ENCODE measurements at places on chromosomes 13 and 19.

DNA sequence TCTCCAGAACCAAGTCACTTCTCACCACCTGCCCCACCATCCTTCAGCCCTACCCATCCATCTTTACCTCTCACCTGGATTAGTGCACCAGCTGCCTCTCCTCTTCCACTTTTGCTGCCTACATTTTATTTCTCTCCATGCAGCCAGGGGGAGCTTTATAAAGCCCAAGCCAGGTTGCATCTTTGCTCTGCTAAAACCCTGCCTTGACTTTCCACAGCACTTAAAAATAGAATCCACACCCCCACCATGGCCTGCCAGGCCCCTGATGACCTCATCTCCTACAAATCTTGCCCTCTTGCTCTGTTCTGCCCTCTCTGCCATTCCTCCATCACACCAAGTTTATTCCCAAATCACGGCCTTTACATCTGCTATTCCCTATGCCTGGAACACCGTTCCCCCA, 1.8 kb downstream of the HOOK2 start:
- no peak for DNase-seq

- no peak for DNase-seq
Measured at GRCh38 chr13:25756912-25757311, 294.9 kb downstream of the SHISA2 start.

DNA sequence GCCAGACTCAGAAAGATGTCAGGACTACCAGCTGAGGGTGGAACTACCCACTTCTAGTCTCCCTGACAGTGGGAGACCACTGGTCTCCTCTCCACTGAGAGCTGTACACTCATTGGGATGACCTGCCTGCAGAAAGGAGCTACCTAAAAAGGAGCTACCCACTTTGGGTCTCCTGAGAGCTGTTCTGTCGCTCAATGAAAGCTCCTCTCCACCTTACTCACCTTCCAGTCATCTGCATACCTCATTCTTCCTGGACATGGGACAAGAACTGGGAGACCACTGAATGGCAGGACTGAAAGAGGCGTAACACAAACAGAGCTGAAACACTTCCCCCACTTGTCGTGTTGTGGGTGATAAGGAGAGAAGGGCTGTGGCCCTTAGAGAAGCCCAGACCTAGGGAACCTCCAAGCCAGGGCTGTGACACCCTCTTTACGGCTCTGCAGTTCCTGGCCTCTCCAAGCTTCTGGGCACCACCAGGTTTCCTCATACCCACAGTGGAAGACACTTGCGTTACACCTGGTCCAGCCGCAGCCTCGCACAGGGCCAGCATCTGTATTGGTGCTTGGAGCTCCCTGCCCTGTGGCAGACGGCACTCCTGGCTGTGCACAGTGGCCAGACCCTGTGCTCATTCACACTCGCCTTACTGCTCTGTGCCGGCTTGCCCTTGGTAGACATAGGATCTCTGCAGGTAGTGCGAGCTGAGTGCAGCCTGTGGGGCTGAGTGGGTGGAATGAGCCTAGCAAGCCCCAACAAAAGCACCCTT, 54.9 kb upstream of the SLITRK6 start:
- DNase-seq, result no peak

DNA sequence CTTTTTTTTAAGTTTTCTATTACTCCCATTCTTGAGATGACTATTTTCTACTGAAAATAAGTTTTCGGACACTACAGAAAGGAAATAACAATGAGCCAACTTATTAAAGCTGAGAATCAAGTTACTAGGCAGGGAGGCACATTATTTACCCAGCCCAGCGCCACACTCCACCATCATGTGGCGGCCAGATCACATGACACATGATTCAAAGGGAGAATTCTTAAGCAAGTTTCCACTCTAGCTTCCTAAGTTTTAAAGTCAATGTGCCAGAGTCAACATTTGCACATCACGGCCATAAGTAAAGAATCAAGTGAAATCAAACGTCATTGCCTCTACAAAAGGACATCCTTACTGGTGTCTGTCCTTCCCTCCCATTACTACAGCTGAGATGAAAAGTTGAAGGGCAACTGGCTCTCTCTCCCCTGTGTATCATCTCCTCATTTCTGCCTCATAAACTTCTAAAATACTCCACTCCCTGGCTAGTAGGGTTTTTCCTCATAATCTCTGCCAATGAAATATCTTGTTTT, 81.7 kb downstream of the KLF12 start:
- DNase-seq, result no peak
